ENCODE measurements at places on chromosomes 7 and 10.

- no peak for DNase-seq
These were observed 21.8 kb downstream of the STAM start for GRCh38 chr10:17665747-17666146.

- no peak for DNase-seq
These were observed 45.3 kb downstream of the GRID2IP start for GRCh38 chr7:6505685-6506559.

DNA sequence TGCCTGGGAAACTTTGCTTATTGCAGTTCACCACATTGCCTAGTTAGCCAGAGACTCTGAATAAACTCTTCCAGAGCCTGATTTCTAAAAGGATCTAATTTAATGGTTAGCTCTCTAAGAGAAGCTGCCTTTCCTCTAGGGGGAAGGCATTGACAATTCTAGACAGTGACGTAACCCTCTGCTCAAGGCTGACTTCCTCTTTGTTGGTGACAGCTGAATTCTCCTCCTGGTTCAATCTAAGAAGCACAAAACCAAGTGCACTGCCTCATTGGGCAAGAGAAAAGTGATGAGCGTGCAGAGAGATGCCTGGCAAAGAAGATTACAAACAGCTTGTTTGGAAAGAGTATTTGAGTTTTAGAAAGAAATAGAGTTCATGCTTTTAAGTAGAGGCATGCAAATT is 102.7 kb downstream of the MACC1 start:
- DNase-seq = no peak

DNA sequence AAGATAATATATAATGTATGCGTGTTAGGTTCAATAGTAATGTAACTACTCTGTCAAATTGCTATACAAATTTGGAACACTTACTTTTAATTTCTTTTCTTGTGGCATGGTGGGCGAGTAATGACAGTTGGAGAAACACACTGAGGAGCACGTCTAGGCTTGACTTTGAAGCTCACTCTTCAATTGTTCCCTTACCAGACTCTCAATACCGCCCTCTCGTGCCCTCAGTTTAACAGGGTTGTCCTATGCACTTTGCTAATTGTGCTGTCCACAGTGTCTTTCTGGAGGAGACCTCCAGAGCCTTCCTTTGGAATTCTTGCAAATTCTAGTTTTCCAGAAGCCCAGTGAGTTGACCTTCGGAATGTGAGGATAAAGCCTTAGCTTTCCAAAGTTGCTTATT is 107.2 kb upstream of the RELN start:
- DNase-seq = peak; percentile 2

DNA sequence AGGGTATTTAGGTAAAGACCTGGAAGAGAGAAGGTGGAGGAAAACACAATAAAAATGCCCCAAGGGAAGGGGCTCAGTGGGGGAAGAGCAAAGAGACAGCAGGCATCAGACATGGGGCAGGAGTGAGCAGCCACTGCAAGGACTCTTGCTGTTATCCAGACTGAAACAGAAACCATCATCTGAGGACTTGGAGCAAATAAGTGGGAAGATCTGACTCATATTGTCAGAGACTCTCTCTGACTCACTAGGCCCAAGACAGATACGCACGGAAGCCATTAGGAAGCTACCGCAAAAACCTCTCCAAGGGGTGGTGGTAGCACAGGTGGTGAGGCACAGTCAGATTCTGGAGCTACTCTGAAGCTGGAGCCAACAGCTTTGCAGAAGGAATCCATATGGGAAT is 110.7 kb downstream of the RNF32 start:
- no peak for DNase-seq

DNA sequence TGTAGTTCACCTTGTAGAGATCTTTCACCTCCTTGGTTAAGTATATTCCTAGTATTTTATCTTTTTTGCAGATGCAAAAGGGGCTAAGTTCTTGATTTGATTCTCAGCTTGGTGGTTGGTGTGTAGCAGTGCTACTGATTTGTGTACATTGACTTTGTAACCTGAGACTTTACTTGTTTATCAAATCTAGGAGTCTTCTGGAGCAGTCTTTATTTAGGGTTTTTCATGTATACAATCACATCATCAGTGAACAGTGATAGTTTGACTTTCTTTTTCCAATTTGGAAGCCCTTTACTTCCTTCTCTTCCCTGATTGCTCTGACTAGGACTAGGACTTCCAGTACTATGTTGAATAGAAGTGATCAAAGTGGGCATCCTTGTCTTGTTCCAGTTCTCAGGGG is 33.8 kb downstream of the GPR22 start:
- no peak for DNase-seq

GRCh38 chr7:96527133-96527827 is 182.4 kb downstream of the SEM1 start:
- DNase-seq = no peak

DNA sequence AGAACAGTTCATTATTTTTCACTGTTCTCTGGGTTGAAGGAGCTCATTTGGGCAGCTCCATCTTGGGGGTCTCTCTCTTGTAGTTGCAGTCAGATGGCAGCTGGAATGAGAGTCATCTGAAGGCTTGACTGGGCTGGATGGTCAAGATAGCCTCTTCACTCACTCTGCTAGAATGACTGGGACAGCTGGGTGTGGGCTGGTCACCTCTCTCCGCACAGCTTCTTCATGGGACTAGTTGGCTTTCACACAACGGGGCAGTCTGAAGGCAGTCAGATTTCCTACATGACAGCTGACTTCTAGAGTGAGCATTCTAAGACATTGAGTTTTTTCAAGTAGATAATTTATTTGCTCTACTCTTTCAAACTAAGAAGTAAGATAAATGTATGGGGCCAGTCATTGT is 13.1 kb downstream of the PLEKHA1 start:
- DNase-seq = no peak

- no peak for DNase-seq
These were observed 143.5 kb downstream of the ADCY1 start for GRCh38 chr7:45717537-45718235.

GRCh38 chr10:44261710-44262455 is 123.0 kb downstream of the CXCL12 start:
- no peak for DNase-seq

Measured in NCI-H1092 (cell line).